Fibroblast of the conjunctiva (primary cell): ENCODE measurements at places on chromosomes 7 and 10.

GRCh38 chr10:5229019-5229418 lies 32.4 kb downstream of the AKR1C4 start:
- no peak for DNase-seq

GRCh38 chr10:75655791-75656451 lies 224.5 kb downstream of the LRMDA start:
- peak; percentile 33 for DNase-seq

DNA sequence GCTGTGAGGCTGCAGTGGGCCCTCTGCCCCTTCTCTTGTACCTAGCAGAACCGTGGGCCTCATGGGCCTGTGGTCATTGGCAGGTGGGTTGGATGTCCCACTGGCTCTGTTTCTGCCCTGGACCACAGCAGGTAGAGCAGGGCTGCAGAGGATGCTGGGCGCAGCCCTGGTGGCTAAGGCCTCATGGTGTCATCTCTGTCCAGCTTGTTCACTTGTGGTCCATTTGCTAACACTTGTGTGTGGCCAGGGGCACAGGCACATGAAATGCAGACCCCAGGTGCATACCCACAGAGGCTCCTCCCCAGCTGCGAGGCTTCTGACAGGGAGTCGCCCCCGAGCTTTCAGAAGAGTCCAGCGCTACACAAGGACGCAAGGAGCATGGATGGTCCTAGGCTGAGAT lies 22.4 kb upstream of the TBRG4 start:
- DNase-seq = no peak

DNA sequence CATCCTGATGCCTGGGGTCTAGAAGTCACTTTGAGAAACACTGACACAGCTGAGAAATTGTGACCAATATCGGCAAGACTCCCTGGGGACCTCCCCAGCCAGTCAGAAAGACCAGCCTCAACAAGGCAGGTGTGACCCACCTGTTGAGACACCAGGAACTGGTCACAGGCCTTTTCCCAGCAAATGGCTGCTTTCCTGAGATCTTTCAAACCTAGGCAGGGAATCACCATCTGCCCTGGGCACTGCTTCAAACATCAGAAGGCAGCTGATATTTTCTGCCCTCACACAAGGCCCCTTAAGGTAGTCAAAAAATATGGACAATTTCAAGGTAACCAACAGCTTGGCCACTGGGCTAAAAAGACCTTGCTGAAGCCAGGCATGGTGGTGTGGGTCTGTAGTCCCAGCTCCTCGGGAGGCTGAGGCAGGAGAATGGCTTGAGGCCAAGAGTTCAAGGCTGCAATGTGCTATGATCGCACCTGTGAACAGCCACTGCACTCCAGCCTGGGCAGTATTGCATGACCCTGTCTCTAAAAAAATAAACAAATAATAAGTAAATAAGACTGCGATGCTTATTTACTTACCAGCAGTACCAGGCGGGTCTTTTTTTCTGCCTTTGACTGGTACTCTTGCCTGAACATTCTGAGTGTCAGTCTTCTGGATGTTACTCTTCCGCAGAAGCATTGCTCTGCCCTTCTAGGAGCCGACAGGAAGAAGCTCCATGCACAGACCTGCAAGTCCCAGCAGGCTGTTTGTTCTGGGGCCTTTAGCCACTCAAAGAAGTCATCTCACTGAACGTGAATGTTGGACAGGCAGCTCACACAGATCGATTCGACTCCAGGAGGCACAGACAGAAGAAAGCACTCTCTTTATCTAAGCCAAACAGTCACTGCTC lies 59.7 kb downstream of the SORBS1 start:
- DNase-seq = no peak

- no peak for DNase-seq
Observed at GRCh38 chr7:92811158-92811557, 25.2 kb downstream of the CDK6 start.

DNA sequence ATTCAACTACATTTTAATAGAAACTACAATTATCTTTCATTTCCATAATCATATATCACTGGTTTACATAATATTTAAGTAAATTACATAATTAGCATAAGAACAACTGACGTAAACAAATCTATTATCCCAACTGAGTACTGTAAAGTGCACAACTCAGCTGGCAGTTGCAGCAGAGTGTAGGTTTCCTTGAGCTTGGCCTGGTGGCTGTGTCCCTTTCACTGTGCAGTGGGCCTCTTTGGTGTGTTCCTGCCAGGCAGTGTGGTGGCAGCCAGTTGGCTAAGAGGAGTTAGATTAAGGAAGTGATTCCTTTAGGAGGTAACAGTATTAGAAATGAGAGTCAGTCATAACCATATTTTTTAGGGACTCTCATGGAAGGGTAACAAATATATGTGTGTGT lies 7.0 kb downstream of the NRG3 start:
- DNase-seq = no peak

GRCh38 chr10:69459101-69459790 lies 8.0 kb downstream of the TSPAN15 start:
- DNase-seq = no peak

- no peak for DNase-seq
Observed at GRCh38 chr10:65033957-65034356, 1512.8 kb downstream of the REEP3 start.

DNA sequence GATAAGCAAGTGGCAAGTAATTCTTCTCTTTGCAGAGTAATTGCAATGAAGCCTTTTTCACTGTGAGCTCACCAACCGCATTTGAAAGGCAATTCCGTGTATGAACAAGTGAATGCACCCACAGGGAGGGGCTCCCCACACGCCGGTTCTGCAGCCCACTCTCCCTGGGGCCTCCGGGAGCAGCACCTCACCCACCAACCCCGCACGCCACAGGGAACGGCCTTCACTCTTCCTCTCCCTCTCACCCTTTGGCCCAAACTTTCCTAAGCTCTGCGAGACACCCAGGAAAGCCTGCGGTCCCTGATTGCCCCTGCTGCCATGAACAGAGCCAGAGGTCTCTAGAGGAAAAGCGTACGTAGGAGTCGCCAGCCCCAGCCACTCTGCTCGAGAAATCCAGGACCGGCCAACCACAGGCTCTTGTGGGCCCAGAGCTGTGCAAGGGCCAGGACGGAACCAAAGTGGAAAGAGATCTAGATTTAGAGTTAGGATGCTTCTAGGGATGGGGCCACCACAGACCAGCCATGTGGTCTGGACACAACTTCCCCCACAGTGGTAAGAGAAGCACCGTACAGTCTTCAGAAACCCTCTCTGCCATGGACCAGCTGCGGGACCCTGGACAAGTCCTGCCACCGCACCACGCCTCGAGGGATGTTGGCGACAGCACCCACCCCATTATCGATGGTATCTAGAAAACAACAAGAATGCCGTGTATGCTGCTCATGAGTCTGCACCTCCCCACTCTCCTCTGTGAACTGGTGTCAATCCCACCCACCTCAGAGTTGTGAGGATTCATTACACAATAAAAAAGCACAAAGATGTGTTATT lies 3.6 kb downstream of the WDR86 start:
- DNase-seq = no peak

DNA sequence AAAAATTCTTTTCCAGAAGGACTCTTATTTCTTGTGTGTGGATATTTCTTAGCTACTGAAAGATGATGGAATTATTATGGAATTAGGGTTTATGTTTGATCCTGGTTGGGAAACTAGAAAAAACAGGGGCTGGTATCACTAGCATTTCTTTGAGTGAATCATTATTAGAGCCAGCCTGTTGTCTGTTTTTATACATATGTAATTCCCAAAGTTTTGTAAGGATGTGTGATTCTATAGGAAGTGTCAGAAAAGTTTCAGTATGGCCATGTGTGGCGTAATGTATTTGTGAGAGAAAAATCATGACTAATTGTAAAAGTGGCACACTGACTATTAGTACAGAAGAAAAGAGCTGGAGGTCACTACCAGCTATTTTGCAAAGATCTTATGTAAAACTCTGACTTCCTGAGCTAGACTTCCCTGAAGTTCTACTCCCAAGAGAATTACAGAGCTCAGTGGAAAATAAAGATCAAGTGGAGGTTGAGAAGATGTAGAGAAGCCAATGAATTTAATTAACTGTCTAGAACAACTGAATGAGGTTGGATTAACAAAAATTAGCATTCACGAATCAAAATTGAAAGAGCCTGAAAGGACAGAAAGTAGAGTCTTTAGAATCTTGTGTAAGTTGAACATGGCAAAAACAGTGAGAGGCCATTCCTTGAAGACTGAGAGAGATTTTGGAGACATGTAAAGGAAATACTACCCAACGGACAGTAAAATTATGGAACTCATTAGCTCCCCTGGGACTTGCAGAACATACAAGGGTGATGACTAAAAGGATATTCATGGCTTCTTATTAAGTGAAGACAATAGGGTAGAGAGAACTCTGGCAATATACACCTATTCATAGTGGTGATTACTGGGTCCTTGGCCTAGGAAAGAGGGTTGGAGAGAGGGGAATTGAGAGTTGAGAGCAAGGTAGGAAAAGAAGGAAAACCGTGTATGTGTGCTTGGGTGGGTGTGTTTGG lies 12.5 kb downstream of the ZNF365 start:
- DNase-seq = no peak

GRCh38 chr10:28612877-28613276 lies 64.4 kb upstream of the BAMBI start:
- no peak for DNase-seq

DNA sequence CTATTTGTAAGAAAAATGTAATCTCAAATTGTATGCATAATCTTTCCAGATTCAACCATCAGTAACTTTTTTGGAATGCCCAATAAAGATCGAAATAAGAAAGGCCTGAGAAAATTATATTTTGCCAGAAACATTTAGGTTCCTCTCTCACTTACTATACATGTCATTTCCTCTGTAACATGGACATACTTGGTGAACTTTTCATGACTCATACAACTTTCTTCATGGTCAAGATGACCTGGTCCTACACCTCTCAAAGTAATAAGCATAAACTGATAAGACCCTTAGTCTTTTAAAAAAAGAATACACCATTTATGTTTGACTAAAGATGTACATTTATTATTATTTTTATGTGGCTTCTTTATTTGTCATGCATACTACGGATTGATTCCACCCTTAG lies 125.3 kb downstream of the REEP3 start:
- DNase-seq = no peak

DNA sequence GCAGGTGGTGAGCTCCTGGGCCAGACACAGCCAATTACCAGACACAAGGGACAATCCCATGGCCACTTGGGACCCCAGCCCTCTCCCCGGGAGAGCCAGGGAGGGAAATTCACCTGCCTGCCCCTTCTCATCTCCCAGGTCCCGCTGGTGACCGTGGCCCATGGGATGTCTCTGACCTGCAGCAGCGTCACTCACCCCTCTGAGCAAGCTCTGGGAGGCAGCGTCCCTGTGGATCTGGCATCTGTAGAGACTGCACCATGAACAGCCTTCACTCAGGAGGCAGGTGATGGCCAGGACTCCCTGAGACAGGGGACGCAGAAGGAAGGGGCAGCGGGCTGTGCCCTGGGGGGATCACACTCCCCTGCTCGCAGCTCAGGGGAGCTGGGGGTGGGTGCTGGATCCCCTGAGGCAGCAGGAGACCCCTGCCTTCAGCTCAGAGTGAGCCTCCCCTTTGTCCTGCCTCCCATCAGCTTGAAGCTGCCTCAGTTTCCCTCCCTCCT lies 90.8 kb downstream of the FOXL3 start:
- DNase-seq = no peak

DNA sequence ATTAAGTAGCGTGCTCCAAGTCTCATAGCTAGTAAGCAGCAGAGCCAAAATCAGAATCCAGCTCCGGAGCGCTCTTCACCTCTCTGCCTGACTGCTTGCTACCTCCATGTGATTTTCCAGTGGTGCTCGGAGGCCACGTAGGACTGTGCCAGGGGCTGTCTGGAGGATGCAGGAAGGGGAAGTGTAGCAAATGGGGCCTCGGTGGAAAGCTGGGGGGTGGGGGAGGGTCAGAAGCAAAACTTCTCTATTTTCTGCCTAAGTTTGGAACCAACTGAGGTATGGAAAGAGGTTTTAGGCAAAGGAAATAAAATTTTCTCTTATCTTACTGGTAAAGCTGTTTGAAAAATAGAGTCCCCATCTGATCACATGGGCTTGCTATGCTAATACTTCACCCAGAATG lies 108.7 kb downstream of the TBXAS1 start:
- no peak for DNase-seq

GRCh38 chr7:97226541-97226940 lies 109.0 kb downstream of the SDHAF3 start:
- no peak for DNase-seq

DNA sequence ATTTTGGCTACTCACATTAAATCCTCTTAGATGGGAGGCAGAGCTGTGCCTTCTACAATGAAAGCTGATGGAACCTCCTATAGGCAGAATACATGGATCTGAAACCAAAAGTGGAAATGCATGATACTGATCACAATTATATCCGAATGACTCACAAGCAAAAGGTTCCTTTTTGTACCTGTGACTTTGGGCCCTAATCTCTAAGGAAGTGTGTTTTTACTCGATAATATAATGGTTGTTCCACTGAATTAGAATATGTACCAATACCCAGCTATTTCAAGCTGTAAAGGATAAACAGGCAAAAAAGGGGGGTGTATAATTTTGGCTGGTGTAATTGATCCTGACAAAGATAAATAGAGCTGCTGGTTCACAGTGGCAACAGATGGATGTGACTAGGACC lies 17.6 kb upstream of the LAMB1 start:
- DNase-seq = no peak
